ENCODE measurements at places on chromosomes 5 and 9.

GRCh38 chr9:107637421-107638420 lies 148.2 kb upstream of the KLF4 start:
- DNase-seq, result peak; percentile 96

DNA sequence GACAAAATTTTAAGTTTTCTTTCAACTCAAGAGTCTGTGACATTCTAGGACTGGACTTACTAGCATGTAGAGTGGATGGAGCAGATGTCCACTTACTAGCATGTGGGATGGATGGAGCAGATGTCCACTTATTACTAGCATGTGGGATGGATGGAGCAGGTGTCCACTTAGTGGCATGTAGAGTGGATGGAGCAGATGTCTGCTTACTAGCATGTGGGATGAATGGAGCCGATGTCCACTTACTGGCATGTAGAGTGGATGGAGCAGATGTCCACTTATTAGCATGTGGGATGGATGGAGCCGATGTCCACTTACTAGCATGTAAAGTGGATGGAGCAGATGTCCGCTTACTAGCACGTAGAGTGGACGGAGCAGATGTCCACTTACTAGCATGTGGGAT lies 2.4 kb downstream of the SLC36A1 start:
- no peak for DNase-seq

GRCh38 chr9:69820955-69821788 lies 555 bp downstream of the CFAP95 start:
- DNase-seq, result no peak

GRCh38 chr9:111943746-111944145 lies 47.1 kb downstream of the UGCG start:
- DNase-seq, result no peak
